Renal cortical epithelial cell (primary cell): ENCODE measurements at places on chromosomes 13 and 19. TPM values are rescaled to one million over a fixed set of nuclear protein-coding genes. Genes with fewer than 3 reads are reported as not detected.

- no peak for DNase-seq
Measured at GRCh38 chr13:96499656-96500055, 409.7 kb downstream of the HS6ST3 start.

DNA sequence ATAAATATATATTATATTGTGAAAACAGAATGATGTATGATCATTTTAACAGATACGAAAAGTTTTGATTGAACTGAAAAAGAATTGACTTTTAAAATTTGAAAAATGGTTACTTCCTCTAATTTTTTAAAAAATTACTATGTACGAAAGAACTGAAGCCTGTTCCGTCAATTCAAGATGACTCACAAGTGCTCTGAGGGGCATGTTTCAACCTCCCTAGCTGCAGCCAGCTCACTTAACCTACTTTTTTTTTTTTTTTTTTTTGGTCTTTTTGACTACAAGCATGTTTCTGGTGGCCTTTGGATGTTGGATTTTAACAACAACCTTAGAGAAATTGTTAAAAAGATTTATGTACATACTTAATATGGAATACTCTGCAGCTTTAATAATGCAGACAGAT is 1139.3 kb downstream of the DIAPH3 start:
- DNase-seq = no peak

GRCh38 chr19:277581-278165 is 13.5 kb downstream of the PLPP2 start:
- peak; percentile 16 for DNase-seq

The OR7C1 gene
- total RNA-seq = not detected in 2 replicates

The CLDN10 gene
- 3.1 and 44.0 TPM in 2 replicates for total RNA-seq

DNA sequence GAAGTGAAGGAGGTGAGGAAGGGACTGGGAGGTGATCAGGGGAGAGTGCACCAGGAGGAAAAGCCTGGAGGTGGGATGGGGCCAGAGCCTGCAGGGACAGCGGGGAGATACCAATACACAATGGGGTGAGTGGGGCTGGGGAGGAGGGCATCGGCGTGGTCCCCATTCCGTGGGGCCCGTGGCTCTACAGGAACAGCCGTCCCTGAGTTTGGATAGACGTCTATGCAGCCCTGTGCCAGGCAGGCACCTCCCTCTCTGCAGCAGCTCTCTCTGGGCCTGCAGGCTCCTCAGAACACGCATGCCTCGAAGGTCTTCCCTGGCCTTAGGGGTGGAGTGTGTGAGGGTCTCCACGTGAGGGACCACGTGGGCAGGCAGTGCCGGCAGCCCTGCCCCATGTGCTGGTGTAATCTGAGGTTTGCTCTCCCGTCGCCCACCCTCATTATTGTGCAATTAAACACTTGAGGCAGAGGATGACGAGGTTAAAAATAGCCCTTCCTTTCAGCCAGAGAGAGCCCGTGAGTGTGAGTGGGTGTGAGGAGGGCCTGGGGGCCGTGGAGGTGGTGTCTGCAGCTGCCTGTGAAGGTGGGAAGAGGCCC is 16.5 kb downstream of the C2CD4C start:
- DNase-seq = no peak

The EPSTI1 gene
- total RNA-seq = 14.8 and 27.7 TPM in 2 replicates

GRCh38 chr19:33621811-33622504 is at the start of gene CHST8:
CHST8 (plus strand) TSS chr19:33621953; CDS start chr19:33689262, 67,309 bp downstream.
- DNase-seq = no peak

GRCh38 chr19:5575590-5575989 is 7.8 kb upstream of the TINCR start:
- no peak for DNase-seq

DNA sequence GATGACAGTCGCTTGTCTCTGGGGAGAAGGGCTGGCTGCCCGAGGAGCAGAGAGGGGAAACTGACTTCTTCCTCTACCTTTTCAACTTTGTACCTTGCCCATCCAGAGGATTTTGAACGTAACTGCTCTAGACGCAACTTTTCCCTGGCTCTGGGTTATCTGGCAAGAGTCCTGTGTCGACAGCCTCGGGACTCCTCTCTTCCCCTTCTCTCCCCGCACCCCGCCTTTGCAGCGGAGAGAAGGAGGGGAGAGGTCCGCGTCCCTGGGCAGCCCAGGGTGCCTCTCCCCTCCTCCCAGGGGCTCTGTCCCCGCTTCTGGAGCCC is 574 bp downstream of the SH3GL1 start:
- DNase-seq = no peak

GRCh38 chr13:45892513-45892912 is 41.0 kb upstream of the SIAH3 start:
- DNase-seq = no peak

The STXBP2 gene
- total RNA-seq = 47.9 and 118 TPM in 2 replicates
